ENCODE measurements at places on chromosomes 6 and 20. TPM values are rescaled to one million over a fixed set of nuclear protein-coding genes. Genes with fewer than 3 reads are reported as not detected.
A peak's percentile ranks its signal among the peaks of the same experiment; 100 is the strongest.

The CFB gene
- 1.4 TPM for total RNA-seq

The ADRM1 gene
- total RNA-seq = 56.1 TPM

The FILIP1 gene
- not detected for total RNA-seq

The KHDRBS2 gene
- not detected for total RNA-seq

The HNF4A gene
- total RNA-seq = not detected

The RIMS1 gene
- not detected for total RNA-seq

The RIN2 gene
- total RNA-seq = 0.57 TPM

GRCh38 chr20:4916971-4917881 is 84.1 kb downstream of the SLC23A2 start:
- no peak for DNase-seq

DNA sequence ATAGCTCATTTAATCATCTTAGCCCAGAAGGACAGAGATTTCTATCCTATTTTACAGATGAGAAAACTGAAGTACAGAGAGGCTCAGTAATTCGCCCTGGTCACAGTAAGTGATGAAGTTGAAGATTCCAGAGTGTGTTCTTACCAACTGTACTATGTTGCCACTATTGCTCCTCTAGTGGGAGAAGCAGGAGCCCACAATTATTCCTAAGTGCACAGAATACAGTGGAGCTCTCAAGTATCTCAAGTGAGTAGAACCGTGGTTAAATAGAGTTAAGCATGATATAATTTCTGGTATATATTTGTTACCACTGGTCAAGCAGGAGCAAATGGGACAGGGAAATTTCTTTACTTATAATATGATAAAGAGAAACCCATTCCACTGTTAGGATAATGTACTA is 22.1 kb downstream of the REPS1 start:
- no peak for DNase-seq

GRCh38 chr6:3438190-3439167 is 18.4 kb downstream of the SLC22A23 start:
- DNase-seq = no peak

DNA sequence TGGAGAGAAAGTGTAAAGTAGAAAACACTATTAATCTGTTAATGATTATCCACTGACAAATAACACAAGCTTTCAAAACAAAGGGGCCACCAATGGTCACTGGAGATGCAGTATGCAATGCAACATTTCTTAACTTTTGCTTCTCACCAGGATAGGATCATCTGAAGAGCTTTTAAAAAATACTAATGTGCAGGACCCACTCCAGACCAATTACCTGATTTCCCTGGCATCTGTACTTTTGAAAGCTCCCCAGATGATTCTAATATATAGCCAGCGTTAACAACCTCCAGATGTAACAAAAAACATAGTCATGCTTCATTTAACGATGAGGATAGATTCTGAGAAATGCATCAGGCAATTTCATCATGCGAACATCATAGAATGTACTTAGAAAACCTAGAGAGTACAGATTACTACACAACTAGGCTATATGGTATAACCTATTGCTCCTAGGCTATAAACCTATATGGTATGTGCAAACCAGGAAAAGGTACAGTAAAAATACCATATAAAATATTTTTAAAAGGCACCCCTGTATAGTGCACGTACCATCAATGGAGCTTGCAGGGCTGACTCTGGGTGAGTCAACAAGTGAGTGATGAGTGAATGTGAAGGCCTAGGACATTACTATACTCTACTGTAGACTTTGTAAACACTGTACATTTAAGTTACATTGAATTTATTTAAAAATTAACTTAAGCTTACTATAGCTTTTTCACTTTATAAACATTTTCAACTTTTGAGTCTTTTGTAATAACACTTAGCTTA is 69.2 kb downstream of the ATG5 start:
- DNase-seq = no peak

DNA sequence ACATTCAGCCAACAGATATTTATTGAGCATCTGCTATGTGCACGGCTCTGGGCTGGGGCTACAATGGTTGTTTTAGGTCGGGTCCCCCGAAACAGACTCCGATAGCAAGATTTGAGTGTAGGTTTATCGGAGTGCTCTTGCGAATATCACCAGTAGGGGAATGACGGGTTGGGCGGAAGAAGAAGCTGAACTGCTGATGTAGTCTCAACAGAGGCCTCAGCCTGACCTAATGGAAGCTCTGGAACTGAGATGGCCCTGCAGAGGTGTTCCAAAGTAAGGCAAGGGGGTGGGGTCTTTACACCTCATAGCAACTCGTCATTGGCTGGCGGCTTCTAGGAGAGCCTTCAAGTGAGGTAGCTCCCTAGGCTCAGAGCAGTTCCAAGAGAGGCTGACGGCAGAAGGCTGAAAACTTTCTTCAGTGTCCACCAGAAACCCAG is 1.1 kb downstream of the L3MBTL1 start:
- no peak for DNase-seq

GRCh38 chr20:37336369-37337207 is 9.4 kb upstream of the SRC start:
- DNase-seq = no peak

GRCh38 chr6:159493231-159493897 is 199.7 kb downstream of the SOD2 start:
- DNase-seq = no peak

- DNase-seq = peak; percentile 37
Measured at GRCh38 chr6:34237316-34237721, 646 bp downstream of the HMGA1 start.

- no peak for DNase-seq
Measured at GRCh38 chr6:168297643-168298042, 21.9 kb downstream of the DACT2 start.

GRCh38 chr6:26032340-26033084 is 54.7 kb upstream of the HFE start:
- DNase-seq = no peak

GRCh38 chr20:62980970-62981369 is 25.8 kb downstream of the BHLHE23 start:
- peak; percentile 82 for DNase-seq

All from naive thymus-derived CD4-positive, alpha-beta T cell (primary cell).